ENCODE measurements at places on chromosomes 6 and 20. TPM values are rescaled to one million over a fixed set of nuclear protein-coding genes. Genes with fewer than 3 reads are reported as not detected.

GRCh38 chr6:45184937-45185336 lies 143.2 kb upstream of the RUNX2 start:
- no peak for DNase-seq

Gene MUC21
- not detected for total RNA-seq

Gene COL20A1
- not detected for total RNA-seq

Gene SCGN
- total RNA-seq: not detected

Gene FAM162B
- 0.79 TPM for total RNA-seq
